ENCODE measurements at places on chromosomes 16 and 17.

DNA sequence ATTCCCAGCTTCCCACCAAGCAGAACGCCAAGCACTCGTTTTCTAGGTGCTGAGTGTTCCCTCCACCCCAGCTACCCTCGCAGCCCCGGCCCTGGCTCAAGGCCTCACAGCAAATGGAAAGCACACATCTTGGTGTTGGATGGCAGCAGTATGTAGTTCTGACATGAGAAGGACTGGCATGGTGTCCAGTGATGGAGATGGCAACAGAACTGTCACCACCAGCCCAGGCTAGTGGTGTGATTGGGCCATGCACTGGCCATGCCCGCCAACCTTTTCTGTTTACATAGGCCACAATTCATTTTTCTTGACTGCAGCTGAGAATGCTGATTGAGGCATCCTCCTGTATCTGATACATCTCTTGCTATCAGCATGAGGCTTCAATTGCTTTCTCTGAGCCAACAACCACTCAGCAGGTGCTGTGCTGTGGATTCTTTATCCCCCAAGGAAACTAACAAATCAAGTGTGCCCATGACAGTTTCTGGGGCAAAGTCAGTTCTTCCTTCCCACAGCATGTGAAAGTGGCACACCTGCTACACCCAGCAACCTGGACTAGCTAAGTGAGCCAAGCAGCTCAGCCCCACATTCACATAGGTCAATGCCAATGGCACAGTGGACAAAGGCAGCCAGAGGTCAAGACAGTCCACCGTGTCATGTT is 3.8 kb downstream of the SLC12A4 start:
- DNase-seq = no peak

DNA sequence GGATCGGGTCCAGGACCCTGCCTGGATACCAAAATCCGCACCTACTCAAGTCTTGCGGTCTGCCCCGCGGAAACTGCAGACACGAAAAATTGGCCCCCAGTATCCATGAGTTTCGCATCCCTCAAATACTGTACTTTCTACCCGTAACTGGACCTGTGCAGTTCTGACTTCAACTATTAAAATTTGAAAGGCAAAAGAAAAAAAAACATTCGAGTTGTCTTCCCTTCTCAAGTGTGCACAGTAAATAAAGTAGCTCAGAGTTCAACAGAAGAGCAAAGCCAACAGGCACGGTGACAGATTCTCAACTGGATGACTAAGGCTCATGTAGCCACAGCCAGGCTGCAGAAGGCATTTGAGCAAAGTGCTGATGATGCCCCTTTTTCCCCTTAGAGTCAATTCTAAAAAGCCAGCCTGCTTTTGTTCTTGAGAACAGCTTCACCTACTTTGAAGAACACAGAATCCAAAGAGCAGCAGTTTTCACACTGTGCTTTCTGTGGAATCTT is 32.5 kb downstream of the MARF1 start:
- no peak for DNase-seq

- DNase-seq = no peak
Observed at GRCh38 chr16:71780521-71781089, 28.0 kb downstream of the AP1G1 start.

DNA sequence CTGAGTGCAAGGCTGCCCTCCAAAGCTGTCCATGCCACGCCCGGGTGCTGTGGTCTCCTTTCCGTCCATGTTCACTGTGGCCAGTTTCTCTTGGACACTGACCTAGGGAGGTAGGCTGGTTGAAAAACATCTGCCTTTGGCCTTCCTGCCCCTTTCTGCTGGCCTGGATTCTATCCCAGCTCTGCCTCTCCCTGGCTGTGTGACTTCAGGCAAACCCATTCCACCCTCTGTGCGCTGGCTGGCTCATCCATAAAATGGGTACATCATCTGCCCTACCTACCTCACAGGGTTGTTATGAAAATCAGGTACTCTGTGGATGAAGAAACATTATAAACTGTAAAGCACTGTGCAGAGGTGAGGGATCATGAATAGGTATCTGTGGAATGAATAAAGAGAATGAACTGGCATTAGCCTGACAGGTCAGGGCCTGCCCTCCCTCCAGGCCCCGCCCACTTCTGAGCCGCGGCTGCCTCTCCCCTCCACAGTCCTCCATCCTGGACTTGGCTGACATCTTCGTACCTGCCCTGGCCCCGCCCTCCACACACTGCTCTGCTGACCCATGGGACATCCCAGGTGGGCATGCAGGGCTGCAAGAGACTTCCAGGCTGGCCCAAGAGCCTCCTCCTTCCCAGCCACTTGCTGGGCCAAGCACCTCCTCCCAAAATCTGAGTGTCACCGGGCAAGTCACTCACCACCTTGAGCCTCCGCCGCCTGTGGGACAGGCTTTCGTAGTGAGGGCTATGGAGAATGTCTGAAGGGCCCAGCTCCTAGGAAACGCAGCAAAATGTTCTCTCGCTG is 7.0 kb upstream of the SPATA20 start:
- DNase-seq = no peak

GRCh38 chr17:62121025-62121730 is 56.1 kb upstream of the MED13 start:
- DNase-seq = no peak

GRCh38 chr17:3986939-3987335 is 22.7 kb upstream of the ATP2A3 start:
- DNase-seq = no peak

DNA sequence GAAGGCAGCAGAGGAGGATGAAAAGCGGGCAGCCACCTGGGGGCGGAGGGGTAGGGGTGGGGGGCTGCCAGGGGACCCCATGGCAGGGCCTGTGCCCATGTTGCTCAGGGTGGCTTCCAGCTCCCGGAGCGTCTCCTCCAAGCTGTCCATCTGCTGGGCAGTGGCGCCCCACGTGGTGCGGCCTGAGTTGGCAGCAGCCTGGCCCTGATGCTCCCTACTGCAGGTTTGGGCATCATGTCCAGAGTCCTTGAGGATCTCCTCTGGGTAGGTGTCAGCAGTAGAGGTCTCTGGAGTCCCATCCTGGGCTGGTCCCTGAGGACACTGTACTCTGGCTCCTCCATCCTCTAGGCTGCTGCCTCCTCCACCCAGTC is 60.9 kb downstream of the SRCIN1 start:
- no peak for DNase-seq

- no peak for DNase-seq
Observed at GRCh38 chr16:88893127-88893968, 26.9 kb upstream of the PABPN1L start.
